HCEC 1CT (cell line): ENCODE measurements at places on chromosomes 1 and 21.

DNA sequence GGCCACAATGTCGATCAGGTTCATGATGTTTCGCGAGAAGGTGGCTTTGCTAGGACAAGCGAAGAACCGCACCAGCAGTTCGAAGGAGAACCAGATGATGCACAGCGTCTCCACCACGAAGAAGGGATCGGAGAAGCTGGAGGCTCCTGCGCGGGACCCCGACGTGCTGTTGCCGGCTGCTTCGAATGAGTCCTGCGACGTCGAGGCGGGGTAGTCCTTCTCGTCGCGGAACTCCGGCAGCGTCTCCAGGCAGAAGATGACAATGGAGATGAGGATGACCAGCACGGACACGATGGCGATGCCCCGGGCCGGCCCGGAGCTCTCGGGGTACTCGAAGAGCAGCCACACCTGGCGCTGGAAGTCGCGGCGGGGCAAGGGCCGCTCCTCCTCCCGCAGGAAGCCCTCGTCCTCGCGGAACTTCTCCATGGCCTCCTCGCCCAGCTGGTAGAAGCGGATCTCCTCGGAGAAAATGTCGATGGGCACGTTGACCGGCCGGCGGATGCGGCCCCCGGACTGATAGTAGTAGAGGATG lies 869 bp downstream of the KCNA3 start:
- no peak for DNase-seq

GRCh38 chr1:162235241-162235800 lies 141.3 kb downstream of the SPATA46 start:
- peak; percentile 7 for DNase-seq

DNA sequence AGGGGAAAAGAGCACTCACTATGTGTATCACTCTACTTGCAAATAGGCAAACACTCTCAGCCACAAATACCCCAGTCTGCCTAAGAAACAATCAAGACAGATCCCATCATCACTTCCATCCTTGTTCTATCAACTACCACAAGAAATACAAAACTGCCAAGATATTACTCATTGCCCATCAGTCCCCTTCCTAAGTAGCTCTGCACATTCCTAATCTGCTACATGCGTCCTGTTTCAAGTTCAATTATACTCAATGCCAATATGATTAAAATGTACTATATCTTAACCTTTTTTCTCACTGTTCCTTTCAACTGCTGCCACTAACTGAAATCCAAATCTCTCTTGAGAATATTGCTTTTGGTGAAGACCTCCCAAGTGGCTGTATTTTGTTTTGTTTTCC lies 1688.4 kb downstream of the PLA2G4A start:
- no peak for DNase-seq

GRCh38 chr21:16634515-16634914 lies 878.3 kb upstream of the CXADR start:
- DNase-seq = no peak

DNA sequence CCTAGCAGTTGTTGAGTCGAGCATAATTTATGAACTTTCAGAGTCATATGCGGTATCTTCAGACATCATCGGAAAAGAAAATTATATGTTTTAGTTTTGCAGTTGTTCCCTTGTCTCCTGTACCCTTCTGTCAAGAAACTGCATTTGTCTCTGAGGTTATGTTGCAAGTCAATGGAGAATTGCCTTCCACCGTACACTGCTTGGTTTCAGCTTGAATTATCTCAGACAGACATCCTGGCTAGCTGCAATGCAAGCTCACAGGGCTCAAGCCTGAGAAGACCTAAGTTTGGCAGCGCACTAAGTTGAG lies 156.0 kb downstream of the NFIA start:
- DNase-seq = no peak

DNA sequence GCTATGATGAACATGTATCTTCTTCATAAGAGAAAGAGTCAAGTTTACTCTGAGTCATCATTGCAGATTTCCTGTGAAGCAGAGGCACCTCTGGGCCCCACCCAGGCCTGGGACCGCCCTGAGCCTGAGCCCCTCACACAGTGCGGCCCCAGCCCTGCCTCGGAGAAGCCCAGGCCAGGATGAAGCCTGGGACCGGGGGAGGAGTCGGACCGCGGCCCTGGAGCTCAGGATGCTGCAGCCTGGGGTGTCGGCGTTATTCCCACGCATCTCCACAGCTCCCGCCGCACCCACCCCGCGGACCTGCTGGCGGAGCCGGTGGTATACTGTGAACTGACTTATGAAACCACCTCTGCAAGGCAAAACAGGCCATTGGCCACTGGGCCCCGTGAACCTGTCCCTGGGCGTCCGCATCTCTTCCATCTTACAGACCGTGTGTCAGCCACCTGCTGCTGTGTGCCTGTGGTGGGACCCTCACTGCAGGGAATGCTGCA lies 2.4 kb upstream of the COL6A1 start:
- DNase-seq = no peak

- DNase-seq = peak; percentile 3
These were observed 1.5 kb downstream of the SNX27 start for GRCh38 chr1:151613282-151613780.

GRCh38 chr1:239993366-239993765 lies 98.3 kb upstream of the FMN2 start:
- no peak for DNase-seq

DNA sequence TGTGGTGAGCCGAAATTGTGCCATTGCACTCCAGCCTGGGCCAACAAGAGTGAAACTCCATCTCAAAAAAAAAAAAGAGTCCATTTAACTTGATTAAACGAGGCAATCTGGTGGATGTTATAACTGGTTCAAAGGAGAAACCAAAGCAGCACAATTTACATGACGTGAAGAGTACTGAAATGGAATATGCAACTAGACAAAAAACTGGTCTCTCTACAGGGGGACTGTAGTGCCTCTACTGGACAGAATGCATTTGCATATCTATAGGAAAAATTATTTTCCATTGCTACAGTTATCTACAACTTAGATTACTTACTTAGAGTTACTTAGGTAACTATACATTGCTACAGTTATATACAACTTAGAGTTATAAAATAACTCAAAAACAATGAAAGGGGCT lies 2.7 kb upstream of the CAPN2 start:
- peak; percentile 71 for DNase-seq

DNA sequence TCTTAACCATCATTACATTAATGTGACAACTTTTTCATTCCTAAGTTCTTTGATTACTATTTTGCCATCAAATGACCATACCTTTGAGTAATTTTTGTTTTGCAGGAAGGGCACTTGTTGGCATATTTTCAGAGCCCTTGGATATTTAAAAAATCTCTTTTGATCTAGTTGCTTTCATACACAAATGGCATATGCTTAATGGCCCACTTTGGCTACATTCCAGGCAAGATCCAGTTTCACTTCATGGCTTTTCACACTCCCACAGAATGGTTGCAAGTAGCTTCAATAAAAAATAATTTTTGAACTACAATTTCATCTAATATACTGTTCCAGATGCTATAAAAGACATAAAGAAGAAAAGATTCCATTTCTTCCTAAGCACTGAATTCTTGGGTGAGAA lies 18.1 kb downstream of the ADAM30 start:
- DNase-seq = no peak

DNA sequence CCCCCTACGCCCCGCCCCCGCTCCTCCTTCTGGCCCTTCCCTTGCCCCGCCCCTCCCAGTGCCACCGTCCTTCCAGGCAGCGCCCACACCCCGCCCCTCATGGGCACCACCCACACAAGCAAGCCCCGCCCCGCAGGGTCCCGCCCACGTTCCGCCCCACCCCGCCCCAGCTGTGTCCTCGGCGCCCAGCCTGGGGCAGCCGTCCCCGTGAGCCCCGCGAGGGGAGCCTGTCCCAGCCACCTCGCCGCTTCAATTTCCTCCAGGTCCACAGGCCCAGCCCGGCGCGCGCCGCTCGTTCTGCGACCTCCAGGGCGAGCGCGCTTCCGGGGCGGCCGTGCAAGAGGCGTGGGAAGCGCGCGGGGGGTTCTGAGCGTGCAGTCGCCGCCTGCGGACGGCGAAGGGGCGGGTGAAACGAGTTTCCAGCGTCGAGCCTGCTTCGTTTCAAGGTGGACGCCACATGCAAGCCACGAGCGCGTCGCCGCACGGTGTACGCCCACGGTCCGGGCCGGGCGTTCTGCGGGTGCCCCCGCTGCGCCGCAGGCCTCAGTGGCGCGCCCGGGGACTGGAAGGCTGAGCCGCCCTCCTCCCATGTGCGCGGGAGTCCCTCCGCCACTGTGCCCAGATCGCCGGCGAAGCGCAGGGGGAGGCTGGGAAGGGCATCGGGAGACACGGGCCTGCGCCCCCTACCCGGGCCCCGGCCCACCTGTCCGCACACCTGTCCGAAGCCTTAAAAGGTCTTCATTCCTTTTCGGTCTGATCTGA lies 10.8 kb upstream of the FAAP20 start:
- peak; percentile 93 for DNase-seq

DNA sequence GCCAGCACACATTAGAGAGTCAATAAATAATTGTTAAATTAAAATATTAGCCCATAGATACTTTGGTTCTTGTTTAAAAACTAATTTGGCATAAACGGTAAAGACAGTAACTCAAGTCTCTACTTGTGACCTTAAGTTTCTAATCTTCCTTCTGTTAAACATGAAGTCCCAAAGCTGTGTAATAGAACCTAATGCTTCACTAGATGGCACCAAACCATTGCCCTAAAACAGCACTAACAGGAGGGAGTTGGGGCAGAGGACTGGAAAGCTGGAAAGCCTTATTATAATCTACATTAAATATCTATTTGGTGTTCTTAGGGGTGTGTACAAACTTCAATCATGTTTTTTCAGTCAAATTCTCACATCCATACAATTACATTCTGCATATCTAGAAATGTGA lies 176.7 kb downstream of the OLFM3 start:
- peak; percentile 22 for DNase-seq

- no peak for DNase-seq
These were observed 7.3 kb upstream of the ANKRD13C start for GRCh38 chr1:70361727-70362398.

GRCh38 chr1:185595835-185596667 lies 138.1 kb upstream of the HMCN1 start:
- DNase-seq = peak; percentile 33
